HFF-Myc (cell line): ENCODE measurements at places on chromosomes 4 and X.

GRCh38 chrX:2708021-2708420 lies 16.9 kb downstream of the CD99 start:
- no peak for DNase-seq

DNA sequence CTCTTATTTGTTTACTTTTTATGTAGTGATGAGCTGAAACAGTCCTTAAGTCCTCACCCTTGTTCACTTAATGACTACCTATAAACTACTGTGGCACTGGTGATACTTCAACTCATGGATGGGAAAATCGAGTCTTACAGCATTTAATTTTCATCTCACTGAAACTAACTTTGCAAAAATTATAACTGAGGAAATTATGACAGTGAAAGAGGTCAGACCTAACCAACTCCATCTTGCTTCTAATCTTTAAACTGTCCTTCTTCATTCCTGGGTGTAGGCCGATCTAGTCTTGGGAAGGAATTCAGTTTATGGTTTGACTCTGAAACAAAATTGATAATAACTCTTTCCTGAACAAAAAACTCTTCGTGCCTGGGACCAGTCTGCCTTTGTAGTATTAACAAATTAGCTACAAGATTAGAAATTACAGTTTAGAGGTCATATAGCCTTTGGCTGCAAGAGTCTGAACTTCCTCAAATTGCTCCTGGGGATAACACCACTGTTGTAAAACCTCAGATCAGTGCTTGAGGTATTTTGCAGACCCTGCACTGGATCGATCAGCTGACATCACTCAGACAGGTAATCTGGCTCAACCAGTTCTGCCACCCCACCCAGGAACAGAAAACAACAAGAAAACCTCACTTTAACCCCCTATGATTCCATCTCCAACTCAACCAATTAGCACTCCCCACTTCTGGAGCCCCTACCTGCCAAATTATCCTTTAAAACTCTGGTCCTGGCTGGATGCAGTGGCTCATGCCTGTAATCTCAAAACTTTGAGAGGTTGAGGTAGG lies 995.7 kb upstream of the PRKX start:
- no peak for DNase-seq

DNA sequence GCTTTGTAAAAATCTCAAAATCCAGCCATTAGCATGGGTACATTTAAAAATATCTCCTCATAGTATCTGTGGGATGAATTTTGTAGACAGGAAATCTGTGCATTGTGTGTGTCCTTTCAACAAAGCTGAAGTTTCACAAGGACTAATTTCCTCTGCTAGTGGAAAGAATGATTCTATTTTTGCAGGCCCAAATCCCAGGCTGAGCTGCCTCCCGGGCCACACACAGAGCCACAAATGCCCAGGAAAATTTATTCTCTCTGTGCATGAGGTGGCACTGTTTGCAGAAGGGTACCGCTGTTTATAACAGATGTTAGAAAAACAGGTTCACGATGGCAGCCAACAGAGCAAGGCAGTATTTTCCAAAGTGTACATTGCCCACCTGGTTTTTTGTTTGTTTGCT lies 11.0 kb upstream of the VCX3B start:
- DNase-seq: no peak

- DNase-seq: no peak
These were observed 52.7 kb upstream of the BCOR start for GRCh38 chrX:40150503-40150902.

- DNase-seq: no peak
These were observed 479 bp downstream of the BRCC3 start for GRCh38 chrX:155071694-155072280.

DNA sequence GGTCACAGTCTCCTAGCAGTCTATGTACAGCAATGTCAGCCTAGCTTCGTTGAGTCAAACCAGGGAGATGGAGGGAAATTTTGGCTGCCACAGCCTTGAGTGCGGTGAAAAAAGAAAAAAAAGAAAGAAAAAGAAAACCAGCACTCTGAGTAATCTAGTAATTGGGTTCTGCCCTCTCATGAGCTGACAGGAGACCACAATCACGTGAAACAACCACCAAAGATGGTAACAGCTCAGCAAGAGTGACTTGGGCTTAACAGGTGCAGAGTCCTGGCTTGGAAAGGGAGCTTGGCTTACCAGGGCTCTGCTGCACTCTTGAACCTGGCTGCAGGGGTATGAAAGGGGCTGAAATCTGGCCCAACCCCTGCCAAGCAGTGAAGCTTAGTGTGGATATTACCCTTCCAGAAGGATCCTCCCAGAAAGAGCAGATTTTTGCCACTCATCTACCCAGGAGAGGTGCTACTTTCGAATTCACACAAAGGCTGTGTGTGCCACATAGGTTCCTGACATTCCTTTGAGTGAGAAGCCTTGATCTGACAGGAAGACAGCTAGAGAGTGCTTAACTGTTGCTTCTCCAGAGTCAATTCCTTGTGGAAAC lies 350.3 kb downstream of the PTTG2 start:
- DNase-seq: no peak

- no peak for DNase-seq
These were observed 48.8 kb upstream of the AFAP1 start for GRCh38 chr4:7988437-7988836.
